ENCODE measurements at places on chromosomes 4 and X.

DNA sequence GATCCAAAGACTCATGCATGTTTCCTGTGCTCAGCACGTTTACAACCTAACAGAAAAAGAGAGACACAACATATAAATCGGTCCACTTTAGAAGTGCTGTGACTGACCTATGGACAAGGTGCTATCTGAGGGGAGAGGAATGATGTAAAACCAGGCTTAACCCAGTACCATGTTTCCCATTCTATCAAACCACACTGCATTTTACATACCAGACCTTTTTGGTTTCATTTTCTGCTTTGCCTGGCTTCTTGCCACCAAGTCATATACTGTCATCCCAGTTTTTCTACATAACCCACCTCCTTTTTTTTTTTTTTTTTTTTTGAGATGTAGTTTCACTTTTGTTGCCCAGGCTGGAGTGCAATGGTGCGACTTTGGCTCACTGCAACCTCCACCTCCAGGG lies 82.2 kb downstream of the KLF8 start:
- DNase-seq, result no peak

- DNase-seq, result no peak
These were observed 3.0 kb downstream of the PDLIM3 start for GRCh38 chr4:185532293-185532692.

DNA sequence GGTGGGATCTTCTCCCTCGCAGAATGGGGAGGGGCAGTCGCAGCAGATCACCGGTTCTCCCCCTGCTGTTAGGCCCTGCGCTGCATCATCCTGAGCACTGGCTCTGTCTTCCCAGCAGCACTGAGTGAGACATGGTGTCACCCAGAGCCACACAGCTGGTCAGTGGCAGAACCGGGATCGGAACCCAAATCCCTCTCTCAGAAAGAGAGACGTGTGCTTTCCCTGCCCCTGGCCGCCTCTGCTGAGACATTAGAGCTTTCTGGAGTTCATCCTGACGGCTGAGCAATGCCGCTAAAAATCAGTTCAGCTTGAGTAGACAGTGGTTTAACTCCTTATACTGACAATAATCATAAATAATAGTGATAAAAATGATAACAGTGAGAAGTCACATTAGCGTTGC lies 87.9 kb downstream of the EVC start:
- DNase-seq, result no peak

- DNase-seq, result no peak
These were observed 285.5 kb downstream of the CRLF2 start for GRCh38 chrX:926991-927390.

- DNase-seq, result no peak
These were observed 871 bp upstream of the SLITRK2 start for GRCh38 chrX:145816601-145817315.

DNA sequence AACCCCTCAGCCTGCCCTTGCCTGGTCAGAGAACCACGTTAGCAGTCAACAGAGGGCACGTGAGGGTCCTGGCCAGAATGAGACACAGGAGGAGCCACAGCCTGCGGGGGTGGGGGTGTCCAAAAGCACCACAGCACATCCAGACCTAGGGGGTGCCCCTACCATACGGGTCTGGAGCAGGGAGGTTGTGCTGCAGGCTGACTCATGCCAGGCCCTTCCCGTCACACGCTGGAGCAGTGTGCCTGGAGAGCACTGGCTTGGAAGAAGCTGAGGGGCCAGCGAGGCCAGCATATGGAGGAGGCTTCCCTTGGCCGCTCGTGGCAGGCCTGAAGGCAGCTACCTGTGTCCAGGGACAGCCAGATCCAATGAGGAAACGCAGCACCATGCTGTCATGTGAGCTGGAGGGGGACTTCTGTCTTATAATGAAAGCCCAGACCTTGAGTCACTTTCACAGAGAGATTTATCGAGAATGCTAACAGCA lies 1.5 kb upstream of the IRAK1 start:
- DNase-seq, result no peak

DNA sequence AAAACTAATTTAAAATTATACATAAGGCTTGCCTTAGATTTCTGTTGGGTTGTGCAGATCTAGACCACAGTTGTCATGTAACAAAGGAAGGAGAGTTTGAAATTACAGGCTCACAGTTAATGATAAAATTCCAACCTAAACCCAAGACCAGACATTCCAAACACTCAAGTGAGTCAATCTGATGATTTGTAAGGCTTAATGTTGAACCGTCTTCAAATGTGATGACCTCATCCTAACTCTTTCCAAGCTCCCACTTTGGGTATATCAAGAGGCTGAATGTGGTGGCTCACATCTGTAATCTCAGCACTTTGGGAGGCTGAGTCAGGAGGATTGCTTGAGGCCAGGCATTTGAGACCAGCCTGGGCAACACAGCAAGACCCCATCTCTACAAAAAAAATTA lies 149.2 kb downstream of the TBL1X start:
- DNase-seq, result no peak

- DNase-seq, result no peak
These were observed 163.2 kb downstream of the CFAP299 start for GRCh38 chr4:80498725-80499124.

DNA sequence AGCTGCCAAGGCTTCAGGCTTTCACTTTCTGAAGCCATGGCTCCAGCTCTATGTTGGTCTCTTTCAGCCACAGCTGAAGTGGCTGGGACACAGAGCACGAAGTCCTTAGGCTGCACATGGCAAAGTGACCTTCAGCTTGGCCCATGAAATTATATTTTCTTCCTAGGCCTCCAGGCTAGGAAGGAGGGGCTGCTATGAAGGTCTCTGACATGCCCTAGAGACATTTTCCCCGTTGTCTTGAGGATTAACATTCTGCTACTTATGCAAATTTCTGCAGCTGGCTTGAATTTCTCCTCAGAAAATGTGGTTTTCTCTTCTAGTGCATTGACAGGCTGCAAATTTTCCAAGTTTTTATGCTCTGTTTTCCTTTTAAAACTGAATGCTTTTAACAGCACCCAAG lies 99.8 kb upstream of the KCNIP4 start:
- no peak for DNase-seq

DNA sequence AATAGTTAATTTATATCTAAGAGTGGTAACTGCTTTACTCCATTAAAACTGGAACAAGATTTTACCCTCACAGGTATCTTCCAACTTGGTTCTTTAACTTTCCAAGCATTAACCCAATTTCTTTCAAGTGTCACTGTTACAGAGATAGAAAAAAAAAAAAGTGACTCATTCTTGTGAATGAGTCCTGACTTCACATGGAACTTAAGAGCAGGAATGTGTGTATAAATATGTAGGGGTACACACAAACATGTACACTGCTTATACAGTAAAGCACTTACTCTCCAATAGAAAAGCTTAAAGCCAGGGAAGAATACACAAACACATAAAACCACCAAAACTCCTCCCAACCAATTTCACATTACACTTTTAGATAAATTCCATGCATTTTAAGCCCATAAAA lies 38.8 kb downstream of the TAPT1 start:
- DNase-seq, result no peak

- DNase-seq, result no peak
These were observed 5.9 kb upstream of the ARMCX5 start for GRCh38 chrX:102593367-102593766.

DNA sequence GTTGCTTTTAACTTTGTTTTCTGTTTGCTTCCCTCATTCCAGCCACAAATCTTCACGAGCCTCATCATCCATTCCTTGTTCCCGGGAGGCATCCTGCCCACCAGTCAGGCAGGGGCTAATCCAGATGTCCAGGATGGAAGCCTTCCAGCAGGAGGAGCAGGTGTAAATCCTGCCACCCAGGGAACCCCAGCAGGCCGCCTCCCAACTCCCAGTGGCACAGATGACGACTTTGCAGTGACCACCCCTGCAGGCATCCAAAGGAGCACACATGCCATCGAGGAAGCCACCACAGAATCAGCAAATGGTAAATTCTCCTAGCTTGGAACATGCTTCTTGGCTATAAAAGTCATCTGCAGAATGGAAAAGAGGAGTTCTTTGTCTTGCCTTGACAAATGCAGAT lies 12.6 kb downstream of the AMTN start:
- no peak for DNase-seq

DNA sequence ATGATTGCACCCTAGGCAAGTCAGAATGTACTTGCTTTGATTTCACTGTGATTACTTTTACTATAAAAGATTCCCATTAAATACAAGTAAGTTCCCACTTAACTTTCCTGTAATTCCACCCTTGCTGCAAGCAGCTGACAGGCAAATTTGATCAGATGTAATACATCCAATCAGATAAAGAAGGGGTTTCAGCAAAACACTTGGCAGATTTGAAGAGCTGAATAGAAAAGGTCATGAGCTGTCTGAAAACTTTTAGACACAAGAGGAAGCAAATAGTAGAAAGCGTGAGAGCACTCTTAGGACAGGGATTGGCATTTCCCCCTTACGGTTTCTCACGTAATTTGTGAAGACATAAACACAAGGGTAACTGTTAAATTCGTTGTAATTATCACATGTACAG lies 22.8 kb downstream of the HSD17B13 start:
- DNase-seq, result no peak

GRCh38 chr4:42483426-42484379 lies 86.4 kb downstream of the SHISA3 start:
- no peak for DNase-seq

- no peak for DNase-seq
These were observed 27.1 kb upstream of the IL15 start for GRCh38 chr4:141609243-141609642.

DNA sequence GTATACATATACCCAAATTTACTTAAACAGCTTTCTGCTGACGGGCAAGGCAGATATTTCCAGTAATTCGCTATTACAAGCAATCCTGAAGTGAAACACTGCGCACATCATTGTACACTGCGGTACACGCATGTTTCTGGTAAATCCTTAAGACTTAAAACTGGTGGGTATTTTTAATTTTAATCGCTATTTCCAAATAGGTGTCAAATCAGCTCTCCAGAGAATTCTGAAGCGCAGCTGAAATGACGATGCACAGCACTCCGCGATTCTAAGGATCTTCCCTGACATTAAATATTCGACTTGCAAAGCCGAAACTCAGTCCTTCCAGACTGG lies 361 bp downstream of the TMEM128 start:
- no peak for DNase-seq

DNA sequence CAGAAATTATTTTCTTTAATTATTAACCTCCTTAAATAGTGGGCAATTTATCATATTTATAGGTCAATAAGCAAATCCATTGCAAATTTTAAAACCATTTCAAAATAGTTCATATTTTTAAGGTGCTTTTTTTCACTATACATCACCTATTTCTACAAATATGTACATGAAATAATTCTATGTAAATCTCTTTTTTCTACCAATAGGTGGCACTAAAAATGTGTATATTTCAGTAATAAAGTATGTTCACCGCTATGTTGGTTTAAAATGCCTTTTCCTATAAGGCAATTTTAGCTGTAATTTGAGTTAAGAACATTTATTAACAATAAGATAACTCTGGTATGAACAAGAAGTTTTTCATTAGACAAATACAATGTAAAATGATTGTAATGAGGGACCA lies 672.2 kb downstream of the KCTD8 start:
- no peak for DNase-seq

DNA sequence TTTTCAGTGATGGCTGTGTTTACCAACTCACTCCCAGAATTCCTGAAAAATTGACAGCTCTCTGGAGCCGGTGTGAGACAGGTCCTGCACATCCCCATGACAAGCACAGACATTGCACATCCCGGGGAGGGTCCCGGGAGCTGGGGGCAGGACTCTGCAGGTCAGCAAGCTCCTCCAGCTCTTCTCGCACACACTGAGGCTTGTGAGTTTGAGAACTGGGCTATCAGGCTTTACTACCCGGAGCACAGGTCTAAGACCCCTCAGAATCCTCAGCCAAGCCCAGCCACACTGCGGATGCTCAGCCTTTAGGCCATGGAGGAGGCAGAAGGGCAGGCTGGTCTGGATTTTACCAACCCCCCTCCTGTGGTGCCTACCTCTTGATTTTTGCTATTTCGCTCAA lies 5.6 kb upstream of the CLDN24 start:
- DNase-seq, result no peak

- DNase-seq, result no peak
These were observed 177.6 kb upstream of the GLRA2 start for GRCh38 chrX:14351611-14352303.

DNA sequence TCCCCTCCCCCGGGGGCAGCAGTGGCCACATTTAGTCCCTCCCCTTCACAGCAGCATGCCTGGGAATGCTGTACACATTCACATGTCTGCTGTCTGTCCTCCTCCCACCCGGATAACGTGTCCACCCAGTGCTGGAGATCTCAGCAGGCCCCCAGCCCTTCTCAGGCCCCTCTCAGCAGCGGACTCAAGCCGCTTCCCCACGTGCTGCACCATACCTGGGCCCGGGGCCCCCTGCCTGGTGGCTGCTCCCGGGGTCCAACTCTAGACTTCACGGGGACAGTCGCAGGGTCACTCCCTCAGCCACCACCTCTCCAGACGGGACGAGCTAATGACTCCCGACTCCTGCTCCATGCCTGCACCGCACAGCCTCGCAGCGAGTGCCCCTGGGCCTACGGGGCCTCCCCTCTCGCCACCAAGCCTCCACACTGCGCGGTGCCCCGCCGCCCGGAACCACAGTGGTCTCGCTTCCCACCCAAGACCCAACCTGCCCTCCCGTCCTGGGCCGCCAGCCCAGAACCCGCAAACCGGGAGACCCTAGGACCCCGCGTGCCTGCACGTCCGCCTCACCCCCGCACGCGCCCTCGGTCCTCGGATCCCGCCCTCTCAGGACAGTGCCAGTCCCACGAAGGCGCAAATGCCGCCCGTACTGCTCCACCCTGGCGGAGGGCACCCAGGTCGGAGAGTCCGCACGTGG lies 1.3 kb upstream of the PCGF3 start:
- DNase-seq, result no peak

- DNase-seq, result no peak
These were observed 49.2 kb upstream of the SPIN4 start for GRCh38 chrX:63400340-63400739.

DNA sequence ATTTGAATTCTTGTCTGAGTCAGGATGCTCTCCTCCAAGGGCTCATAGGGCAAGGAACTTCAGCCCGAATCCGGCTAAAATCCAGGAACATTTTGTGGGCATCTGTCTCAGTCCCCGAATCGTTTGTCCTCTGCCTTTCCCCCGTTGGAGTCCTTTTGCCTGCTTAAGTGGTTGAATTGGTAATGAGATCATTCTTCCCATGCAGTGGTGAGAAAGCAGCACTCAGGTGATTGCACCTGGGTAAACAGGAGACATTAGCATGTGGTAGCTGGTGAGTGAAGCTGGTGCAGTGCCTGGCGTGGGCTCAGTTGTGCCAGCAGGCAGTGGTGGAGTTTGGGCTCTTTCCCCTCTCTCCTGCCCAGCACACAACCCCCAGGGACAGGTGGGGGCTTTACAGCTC lies 61.9 kb upstream of the MTM1 start:
- no peak for DNase-seq

GRCh38 chr4:62898115-62898514 lies 1511.1 kb downstream of the TECRL start:
- no peak for DNase-seq

- no peak for DNase-seq
These were observed 5.9 kb upstream of the EIF1AX start for GRCh38 chrX:20147561-20147960.

GRCh38 chr4:120725639-120726580 lies 196.6 kb downstream of the PRDM5 start:
- DNase-seq, result no peak
